Daoy (cell line): ENCODE measurements at places on chromosomes 3 and 15. TPM values are rescaled to one million over a fixed set of nuclear protein-coding genes. Genes with fewer than 3 reads are reported as not detected.

The STARD9 gene
- total RNA-seq: 0.80 and 1.2 TPM in 2 replicates

The CDC25A gene
- 37.1 and 39.7 TPM in 2 replicates for total RNA-seq

The NMNAT3 gene
- total RNA-seq: 2.0 and 3.7 TPM in 2 replicates

The HTR3E gene
- not detected in 2 replicates for total RNA-seq

The CIDEC gene
- total RNA-seq: not detected in 2 replicates

The HIGD2B gene
- not detected in 2 replicates for total RNA-seq

The GHSR gene
- total RNA-seq: not detected in 2 replicates

The VIPR1 gene
- total RNA-seq: 19.3 and 31.7 TPM in 2 replicates

The TPRG1 gene
- 0.54 and 0.69 TPM in 2 replicates for total RNA-seq

The GABRR3 gene
- not detected in 2 replicates for total RNA-seq

The CEP97 gene
- total RNA-seq: 17.3 and 17.6 TPM in 2 replicates

The ZNF774 gene
- total RNA-seq: 0.45 and 1.5 TPM in 2 replicates

The MAGI1 gene
- total RNA-seq: 7.1 and 8.0 TPM in 2 replicates

The LACTB gene
- total RNA-seq: 60.3 and 61.8 TPM in 2 replicates

The FAM240A gene
- total RNA-seq: not detected in 2 replicates

The MAP6D1 gene
- total RNA-seq: 1.7 and 6.8 TPM in 2 replicates

The DUOXA1 gene
- not detected in 2 replicates for total RNA-seq

The C3orf80 gene
- total RNA-seq: 0.06 and 1.0 TPM in 2 replicates

The CELF6 gene
- total RNA-seq: 0.40 and 0.57 TPM in 2 replicates

The OR5K2 gene
- total RNA-seq: not detected in 2 replicates

The TRIM71 gene
- 0.06 TPM in 1 of 2 replicates, not detected in the other for total RNA-seq

The AGBL1 gene
- not detected in 2 replicates for total RNA-seq

The HMCES gene
- 30.0 and 35.8 TPM in 2 replicates for total RNA-seq

The PLD1 gene
- 5.7 and 7.8 TPM in 2 replicates for total RNA-seq

The TRH gene
- not detected in 2 replicates for total RNA-seq

The B3GNT5 gene
- total RNA-seq: 7.8 and 14.1 TPM in 2 replicates
